ENCODE measurements at places on chromosomes 4 and X.

DNA sequence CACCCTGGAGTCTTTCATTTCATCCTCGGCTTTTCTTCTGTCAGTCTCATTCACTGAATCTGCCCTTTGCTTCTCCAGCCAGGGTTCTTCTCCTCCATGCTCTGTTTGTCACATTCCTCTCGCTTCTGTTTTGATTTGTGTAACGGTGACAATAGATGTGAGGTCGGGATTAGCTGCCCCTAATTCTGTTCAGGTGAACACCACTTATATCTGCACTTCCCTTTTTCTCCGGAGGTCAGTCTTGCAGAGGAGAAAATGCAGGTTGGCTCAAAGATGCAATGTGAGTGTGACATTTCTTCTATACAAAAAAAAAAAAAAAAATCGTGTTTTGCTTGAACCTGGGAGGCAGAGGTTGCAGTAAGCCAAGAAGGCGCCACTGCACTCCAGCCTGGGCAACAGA is 262.9 kb downstream of the ASMT start:
- no peak overlapping the region for H3K4me3 ChIP-seq
- no peak for DNase-seq
- H3K4me1 ChIP-seq, result no peaks in the 10 kb centered on the region
- no peak overlapping the region for H3K27ac ChIP-seq
- no peaks in the 10 kb centered on the region for H3K27me3 ChIP-seq

GRCh38 chr4:128470492-128471053 is 183.0 kb upstream of the PGRMC2 start:
- no peak overlapping the region for H3K4me3 ChIP-seq
- no peaks in the 10 kb centered on the region for H3K27me3 ChIP-seq
- no peaks in the 10 kb centered on the region for H3K4me1 ChIP-seq
- no peak for DNase-seq

GRCh38 chr4:151658959-151659600 is 101.7 kb downstream of the GATB start:
- peak; percentile 45 for DNase-seq
- no peaks in the 10 kb centered on the region for H3K27me3 ChIP-seq
- H3K27ac ChIP-seq, result no peak overlapping the region
- H3K4me1 ChIP-seq, result no peaks in the 10 kb centered on the region

DNA sequence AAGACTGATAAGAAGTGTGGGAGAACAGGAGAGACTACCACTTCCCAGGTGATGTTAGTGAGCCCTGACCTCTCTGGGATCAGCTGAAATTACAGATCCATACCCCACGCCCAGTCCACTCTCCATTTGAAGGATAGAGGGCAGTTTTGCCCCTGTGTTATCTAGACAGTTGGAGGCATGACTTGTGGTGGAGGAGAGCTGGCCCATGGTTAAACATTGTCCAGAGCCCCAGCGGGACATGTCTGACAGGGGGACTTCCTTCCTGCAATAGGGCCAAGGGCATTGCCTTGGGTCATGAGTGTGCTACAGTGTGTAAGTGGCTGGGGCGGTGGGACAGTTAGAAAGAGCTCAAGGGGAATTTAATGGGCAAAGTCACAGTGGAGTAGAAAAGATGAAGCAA is 181.1 kb downstream of the MID1IP1 start:
- no peaks in the 10 kb centered on the region for H3K27me3 ChIP-seq
- H3K36me3 ChIP-seq, result no peaks in the 10 kb centered on the region

DNA sequence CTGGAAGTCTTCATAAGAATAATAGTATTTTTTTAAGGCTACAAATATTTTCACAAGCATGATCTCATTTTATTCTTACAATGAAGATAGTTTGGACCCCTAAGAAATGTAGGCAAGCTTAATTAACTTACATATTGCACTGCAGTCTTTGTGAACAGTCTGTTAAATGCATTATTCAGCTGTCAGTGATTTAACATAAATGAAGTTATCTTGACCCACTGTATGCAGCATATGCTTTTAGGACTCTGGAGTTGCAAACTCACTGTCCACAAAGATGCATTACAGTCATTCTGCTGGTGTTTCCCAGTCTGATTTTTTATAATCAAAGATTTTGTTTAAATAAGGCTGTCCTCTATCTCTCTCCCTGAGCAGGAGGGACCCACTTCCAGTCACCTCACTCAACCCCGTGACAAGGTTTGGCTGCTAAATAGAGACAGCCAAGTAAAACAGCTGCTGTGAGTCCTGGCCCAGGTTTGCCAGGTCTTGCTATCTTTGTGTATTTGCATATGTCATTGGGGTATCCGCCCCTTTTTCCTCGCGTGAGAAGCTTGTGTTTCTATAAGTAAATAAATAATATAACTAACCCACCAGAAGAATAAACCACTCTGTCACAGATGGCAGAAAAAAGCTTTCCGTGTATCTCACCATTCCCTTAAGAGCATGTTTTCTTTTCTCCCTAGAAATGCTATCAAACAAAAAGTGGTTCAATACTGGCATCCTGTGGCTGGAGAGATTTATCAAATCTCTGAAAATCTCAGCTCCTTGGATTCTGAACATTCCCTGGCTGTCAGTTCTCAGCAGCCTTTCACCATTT is 67.0 kb downstream of the SLC7A11 start:
- no peaks in the 10 kb centered on the region for H3K4me1 ChIP-seq
- H3K27me3 ChIP-seq, result no peaks in the 10 kb centered on the region
- H3K36me3 ChIP-seq, result peaks cover 89% of the 10 kb centered on the region
- H3K4me3 ChIP-seq, result no peak overlapping the region
- H3K27ac ChIP-seq, result no peak overlapping the region

DNA sequence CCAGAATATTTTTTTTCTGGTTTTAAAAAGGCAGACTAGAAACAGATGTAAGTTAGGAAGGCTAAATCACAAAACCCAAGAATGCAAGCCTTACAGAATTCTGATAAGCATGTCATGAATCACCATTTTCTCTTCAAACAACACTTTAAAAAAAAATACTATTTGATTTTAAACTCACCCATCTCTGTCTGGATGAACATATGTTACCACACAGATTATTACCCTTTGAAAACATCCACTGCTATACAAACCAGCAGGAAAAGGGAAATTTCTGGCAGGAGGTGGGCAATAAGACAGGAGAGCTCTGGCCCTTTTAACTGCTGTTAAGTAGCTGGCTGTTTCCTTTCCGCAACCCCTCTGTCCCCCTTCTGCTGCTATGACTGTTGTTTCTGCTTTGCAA is 317.7 kb upstream of the NOCT start:
- no peak overlapping the region for H3K27ac ChIP-seq
- H3K4me3 ChIP-seq, result no peak overlapping the region
